ENCODE measurements at places on chromosomes 6 and 20. TPM values are rescaled to one million over a fixed set of nuclear protein-coding genes. Genes with fewer than 3 reads are reported as not detected.
A peak's percentile ranks its signal among the peaks of the same experiment; 100 is the strongest.

Gene PAQR8
- 1.8 TPM for total RNA-seq

DNA sequence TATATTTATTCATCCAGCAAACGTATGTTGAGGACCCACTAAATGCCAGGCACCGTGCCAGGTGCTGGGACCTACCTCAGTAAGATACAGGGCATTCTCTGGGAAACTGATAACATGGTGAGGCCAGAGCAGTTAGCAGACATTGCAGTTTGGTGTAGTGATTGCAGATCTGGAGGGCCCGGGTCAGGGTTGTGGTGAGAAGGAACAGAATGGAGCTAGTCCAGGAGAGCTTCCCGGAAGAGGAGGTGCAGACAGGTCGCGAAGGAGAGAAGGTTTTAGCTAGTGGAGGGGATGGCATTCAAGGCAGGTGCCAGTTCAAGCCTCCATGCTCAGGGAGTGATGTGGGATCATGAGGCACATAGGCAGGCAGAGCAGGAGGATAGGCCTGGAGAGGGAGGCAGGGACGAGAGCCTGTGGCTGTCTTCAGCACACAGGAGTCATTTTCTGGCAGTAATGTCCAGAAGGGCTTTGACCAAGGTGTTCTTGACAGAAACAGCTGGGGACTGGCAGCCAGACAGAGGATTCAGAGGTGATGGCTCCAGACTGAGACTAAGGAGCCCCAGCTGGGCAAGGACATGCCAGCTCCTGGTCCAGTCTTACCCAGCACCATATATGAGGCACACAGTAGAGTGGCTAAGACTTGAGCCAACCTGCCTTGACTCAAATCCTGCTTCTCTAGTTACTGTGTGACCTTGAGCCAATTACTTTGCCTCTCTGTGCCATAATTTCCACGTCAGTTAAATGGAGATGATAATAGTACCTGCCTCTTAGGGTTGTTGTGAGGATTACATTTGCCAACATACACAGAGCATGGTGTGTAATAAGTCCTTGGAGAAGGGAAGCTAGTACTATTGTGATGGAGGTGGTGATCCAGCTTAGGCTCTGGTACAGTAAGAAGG, 48.3 kb upstream of the FANCE start:
- no peak for DNase-seq

DNA sequence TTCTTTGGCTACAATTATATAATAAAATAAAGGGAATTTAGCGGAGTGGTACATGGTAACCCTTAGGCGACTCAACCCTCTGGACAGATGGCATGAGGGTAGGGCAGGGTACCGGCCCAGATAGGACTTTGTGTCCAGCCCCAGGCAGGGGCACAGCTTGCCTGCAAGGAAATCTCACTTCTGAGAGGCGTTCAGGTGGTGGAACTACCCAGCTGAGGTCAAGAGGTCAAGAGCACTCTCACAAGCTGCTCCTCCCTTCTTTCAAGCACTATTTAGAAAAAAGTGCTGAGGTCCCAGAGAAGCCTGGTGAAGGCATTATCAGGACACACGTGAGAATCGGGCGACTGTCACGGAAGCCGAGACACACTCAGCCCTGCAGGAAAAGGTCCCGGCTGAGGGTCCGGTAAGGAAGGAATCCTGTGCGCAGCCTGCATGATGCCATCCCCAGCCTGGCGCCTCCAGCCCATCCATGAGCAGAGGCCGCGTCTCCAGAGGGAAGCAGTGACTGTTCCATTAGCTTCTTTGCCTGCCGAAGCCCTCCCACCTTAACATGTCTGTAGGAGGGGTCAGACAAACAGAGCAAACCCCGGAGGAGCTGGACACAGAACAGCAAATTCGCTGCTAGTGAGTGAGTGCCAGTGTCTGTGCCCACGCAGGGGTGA, 54.8 kb downstream of the WDR27 start:
- no peak for DNase-seq

DNA sequence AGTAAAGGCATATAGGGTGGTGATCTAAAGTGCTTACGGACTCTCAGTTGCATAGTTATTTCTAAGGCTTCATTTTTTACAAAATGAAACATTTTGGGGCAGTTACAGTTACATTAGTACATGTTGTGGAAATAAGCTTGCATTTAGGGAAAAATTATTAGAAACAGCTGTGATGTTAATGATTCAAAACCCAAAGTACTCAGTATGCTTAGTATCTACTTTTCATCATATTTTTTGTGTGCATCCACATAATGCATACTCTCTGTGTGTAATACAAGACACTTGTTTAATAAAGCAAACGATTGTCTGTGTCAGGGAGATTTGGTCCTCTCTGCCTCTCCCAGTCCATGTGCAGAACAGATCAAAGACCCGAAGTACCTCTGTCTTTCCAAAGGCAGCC, 11.4 kb upstream of the TBX18 start:
- DNase-seq, result no peak

GRCh38 chr6:13709689-13710551, 1.7 kb downstream of the RANBP9 start:
- DNase-seq, result peak; percentile 50

Gene PTP4A1
- 239 TPM for total RNA-seq

Gene KCNK16
- not detected for total RNA-seq

DNA sequence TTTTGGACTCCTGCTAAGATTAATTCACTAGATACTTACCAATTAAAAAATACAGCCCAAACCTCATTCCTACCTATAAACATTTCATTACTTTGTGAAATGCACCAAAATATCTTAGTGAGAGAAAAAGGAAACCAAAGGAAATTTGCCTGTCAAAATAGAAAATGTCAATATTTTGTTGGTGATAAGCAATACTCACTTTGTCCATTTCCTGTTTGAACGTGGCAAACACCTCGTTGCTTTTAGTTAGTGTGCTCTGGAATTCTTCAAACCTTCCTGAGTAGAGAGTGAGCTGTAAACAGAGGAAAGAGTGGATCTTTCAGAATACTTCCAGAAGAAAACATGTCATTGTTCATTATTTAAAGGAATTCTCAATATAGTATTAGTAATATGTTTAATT, 44.2 kb downstream of the TXLNB start:
- no peak for DNase-seq

Measured in MCF 10A (cell line).